ENCODE measurements at places on chromosomes 3 and 15.

GRCh38 chr3:79461129-79461792 lies 306.5 kb downstream of the ROBO1 start:
- no peak for DNase-seq

DNA sequence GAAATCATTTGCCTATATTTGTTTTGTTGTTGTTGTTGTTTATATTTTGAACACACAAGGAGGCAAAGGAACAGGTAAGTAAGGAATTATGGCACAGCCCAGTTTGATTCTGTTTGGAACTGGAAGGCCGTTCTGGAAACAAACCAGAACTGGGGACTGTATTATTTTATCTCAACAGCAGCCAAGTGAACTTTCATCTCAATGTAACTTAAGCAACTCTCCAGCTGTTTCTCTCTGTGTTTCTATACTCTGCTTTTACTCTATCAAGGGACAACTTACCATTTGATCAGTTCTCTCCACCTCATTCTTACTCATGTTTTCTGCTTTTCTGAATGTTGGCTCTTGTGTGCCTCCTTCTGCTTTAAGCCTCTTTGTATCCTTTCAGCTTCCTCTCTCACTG lies 16.0 kb upstream of the WDR49 start:
- DNase-seq = no peak

DNA sequence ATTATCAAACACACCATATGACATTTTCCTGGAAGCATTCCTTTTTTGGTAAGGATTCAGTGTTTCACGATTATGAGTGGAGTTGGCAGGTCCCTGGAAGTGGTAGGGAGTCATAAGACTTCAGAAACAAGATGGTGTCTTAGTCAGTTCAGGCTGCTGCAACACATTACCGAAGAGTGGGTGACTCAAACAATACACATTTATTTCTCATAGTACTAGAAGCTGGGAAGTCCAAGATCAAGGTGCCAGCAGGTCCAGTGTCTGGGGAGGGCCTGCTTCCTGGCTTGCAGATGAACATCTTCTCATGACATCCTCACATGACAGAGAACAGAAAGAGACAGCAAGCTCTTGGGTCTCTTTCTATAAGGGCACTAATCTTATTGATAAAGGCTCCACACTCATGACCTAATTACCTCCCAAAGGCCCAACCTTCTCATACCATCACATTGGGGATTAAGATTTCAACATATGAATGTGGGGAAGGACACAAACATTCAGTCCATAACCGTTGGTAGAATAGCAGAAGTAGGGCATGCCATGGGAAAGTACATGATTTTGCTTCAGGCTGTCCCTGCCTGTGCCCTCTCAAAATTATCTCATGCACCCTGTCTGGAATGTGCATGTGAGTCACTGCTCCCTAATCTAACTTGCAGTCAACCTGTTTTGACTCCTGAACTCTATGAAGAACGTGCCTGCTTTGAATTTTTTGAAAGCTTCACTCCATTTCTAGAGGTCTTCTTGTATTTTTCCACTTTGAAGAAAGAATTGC lies 72.5 kb downstream of the GTPBP8 start:
- no peak for DNase-seq

- peak; percentile 55 for DNase-seq
Measured at GRCh38 chr3:57227930-57228751, 612 bp downstream of the APPL1 start.

DNA sequence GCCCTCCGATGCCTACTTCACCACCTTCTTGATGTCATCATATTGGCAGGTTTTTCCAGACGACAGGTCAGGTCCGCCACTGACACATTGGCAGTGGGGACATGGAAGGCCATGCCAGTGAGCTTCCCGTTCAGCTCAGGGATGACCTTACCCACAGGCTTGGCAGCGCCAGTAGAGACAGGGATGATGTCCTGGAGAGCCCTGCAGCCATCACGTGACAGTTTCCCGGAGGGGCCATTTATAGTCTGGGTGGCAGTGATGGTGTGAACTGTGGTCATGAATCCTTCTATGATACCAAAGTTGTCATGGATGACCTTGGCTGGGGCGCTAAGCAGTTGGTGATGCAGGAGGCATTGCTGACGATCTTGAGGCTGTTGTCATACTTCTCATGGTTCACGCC lies 68.5 kb downstream of the ZNF609 start:
- DNase-seq = no peak

GRCh38 chr15:27782125-27782524 lies 317.0 kb downstream of the OCA2 start:
- no peak for DNase-seq

DNA sequence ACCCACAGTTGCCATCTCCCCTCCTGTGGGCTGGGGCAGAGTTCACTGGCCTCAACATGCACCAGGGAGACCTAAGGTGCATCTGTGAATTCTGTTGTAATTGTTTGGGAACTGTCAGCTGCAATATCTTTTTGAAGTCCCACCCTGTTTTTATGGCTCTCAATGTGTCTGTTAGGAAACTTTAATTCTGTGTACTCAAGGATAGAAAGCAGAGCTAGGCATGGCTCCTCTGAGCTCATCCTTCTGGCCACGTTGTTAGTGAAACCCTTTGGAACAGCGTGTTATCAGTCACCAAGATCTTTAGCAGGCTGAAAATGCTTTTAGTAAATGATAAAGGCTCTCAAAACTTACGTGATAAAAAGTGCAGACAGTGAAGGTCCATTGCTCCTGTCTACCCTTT lies 33.6 kb upstream of the MTMR10 start:
- DNase-seq = no peak

DNA sequence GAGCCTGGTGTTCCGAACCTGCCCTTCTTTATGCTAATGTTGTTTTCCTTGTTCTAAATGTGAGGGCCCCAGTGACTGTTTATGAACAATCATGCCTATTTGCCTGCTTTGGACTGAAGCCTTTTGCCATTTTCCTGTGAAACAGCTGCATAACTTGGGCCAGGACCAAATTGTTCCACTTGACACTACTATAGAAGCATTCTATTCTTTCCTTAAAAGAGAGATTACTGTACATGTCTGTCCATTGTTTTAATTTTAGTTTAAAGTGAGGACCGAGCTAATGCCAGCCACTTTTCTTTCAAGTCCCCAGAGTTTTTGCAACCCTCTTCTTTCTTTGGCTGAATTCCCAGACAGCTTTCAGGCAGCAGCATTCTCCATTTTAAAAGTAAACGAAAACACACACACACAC lies 980.3 kb downstream of the CADM2 start:
- DNase-seq = no peak

DNA sequence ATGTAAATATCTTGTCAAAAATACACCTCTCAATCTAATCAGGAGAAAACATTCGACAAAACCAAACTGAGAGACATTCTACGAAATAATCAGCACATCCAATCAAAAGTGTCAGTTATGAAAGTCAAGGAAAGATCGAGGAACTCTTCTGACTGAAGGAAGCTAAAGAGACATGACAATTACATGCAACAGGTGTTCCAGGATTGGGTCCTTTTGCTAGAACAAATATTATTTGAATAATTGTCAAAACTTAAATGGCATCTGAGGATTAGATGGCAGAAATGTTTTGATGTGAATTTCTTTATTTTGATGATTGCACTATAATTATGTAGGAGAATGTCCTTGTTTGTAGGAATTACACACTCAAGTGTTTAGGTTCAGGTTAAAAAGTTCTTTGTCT lies 124.1 kb upstream of the HES1 start:
- DNase-seq = no peak

- no peak for DNase-seq
Measured at GRCh38 chr3:37271611-37272010, 97.2 kb upstream of the LRRFIP2 start.

- no peak for DNase-seq
Measured at GRCh38 chr3:171374661-171375285, 85.4 kb downstream of the TNIK start.

- DNase-seq = no peak
Measured at GRCh38 chr3:47162697-47163168, 1.2 kb downstream of the SETD2 start.

- DNase-seq = no peak
Measured at GRCh38 chr3:158492685-158493084, 78.3 kb upstream of the MLF1 start.

- peak; percentile 25 for DNase-seq
Measured at GRCh38 chr15:64009798-64010261, 36.5 kb downstream of the DAPK2 start.

- DNase-seq = no peak
Measured at GRCh38 chr15:38411902-38412301, 42.0 kb upstream of the FAM98B start.

- DNase-seq = no peak
Measured at GRCh38 chr3:31249545-31249944, 283.2 kb upstream of the STT3B start.

- no peak for DNase-seq
Measured at GRCh38 chr15:69892351-69892750, 205.4 kb downstream of the TLE3 start.

DNA sequence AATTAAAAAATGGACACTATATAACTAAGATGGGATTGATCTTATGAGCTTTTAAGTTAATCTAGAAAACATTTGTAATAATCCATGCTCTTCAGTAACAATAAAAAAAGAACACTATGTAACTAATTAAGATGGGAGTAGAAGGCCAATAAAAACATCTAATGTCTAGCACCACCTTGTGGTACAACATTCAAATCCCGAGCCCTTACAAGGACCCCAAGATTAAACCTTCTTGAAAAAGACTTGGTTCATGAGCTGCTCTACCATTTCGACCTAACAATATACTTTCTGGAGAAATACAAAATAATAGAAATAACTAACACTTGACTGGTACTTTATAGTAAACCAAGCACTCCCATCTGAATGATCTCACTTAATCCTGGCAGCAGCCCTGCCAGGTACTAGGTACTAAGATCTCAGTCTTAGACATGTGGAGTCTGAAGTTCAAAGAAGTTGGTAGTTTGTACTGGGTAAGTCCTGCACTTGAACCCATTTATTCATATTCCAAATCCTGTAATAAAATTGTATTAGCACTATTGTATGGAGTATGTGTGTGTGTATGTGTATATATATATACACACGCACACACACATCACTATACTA lies 21.8 kb downstream of the METTL6 start:
- no peak for DNase-seq

All from activated T-helper 2 cell treated with anti-CD3 and anti-CD28 coated beads, Interferon-gamma antibody, Interleukin-2, Interleukin-4, amounts not matched to agents 10 μg/mL and 5 μg/mL and 100 μg/mL, durations not matched to agents 14 hours and 24 hours and 36 hours (primary cell).